Right renal pelvis (tissue), 4 donors: ENCODE measurements at places on chromosomes 11 and 22.

DNA sequence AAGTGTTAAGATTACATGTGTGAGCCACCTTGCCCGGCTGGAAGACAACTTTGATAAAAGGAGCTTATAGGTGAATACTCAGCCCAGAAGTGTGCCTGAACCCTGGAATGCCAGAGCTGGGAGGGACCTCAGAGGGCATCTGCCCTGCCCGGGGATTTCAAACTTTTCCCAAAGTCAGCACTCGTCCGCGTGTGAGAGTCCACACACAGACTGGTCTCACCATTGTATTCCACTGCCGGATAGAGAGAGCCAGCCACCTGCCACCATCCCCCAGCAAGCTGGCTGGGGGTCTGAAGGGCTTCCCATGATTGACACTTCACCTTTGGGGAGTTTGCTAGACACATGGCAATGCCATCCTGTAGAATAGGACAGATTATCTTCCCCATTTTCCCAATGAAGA lies 49.2 kb downstream of the APOL3 start:
- no peak for DNase-seq

DNA sequence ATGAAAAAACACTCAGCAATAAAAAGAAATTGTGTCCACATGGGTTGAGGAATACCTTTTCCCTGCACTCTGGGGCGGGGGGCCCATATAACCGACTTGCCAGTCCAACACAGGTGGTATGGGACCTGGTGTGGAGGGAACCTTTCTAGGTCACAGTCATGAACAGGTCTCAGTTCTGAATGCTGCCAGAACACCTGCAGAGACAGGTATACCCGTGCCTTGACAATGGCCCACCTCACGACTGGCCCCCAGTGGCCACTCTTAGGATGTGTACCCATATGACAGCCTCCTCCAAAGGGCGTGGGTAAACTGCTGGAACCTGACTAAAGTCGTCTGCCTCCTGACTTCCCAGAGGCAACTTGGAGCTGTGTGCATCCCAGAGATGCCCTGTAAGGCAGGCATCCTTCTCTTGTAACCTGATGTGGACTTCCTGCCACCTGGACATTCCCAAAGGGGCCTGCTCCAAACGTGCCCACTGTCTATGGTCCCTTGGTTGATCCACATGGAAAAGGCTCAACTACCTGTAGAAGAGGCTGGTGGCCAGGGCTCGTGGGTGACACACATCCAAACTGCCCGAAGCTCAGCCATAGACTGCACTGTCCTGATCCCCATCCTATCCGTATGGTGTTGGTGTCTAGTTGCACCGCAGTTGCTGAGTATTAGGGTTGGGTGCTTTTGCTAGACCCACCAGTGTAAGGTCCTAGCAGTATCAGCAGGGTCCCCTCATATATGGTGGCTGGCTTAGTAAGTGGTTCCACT lies 859.3 kb downstream of the BRD1 start:
- no peak for DNase-seq

GRCh38 chr11:96329419-96329818 lies 13.6 kb downstream of the MAML2 start:
- DNase-seq = no peak

DNA sequence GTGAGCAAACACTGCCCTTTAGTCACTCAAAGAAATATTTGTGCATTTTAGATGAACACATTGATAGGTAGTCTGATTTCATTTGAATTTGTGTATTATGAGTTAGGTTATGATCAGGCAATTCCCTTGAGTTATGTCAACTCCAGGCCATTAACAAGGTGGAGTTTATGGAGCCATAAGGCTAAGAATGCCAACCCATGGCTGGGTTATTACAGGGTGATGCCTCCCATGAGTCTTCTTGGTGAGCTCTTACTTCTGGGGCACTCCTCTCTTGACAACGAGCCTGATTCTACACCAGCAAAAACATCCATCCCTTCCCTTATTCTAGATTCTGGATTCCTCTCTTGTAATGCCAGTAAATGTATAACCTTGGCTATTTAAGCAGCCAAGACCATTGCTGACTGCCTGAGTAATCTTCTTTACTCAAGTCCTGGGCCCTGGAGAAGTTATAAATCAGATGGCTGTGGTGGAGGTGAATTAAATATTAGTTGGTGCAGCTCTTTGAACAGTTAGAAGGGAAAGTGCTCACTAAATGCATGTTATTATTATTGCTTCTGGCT lies 645.7 kb upstream of the TENM4 start:
- no peak for DNase-seq

DNA sequence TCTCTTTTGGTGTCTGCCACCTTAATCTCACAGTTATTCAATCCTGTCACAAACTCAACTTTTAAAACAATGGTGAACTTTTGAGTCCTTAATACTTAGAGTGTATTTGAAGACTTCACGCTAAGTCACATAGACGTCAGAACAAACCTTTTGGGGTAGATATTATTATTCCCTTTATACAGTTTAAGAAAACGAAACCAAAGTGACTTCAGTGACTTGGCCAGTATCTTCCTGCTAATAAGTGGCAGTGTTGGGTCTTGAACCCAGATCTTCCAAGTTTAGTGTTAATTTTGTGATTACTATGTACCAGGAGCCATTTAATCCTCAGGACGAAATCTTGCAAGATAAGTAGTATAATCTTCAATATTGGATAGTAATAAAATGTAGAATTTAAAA lies 691 bp downstream of the CEP295 start:
- no peak for DNase-seq

- DNase-seq = no peak
Observed at GRCh38 chr11:68436985-68437926, 23.3 kb upstream of the PPP6R3 start.

- DNase-seq = no peak
Observed at GRCh38 chr22:42280836-42281235, 10.4 kb upstream of the TCF20 start.

GRCh38 chr11:133078591-133079404 lies 453.5 kb downstream of the OPCML start:
- no peak for DNase-seq

DNA sequence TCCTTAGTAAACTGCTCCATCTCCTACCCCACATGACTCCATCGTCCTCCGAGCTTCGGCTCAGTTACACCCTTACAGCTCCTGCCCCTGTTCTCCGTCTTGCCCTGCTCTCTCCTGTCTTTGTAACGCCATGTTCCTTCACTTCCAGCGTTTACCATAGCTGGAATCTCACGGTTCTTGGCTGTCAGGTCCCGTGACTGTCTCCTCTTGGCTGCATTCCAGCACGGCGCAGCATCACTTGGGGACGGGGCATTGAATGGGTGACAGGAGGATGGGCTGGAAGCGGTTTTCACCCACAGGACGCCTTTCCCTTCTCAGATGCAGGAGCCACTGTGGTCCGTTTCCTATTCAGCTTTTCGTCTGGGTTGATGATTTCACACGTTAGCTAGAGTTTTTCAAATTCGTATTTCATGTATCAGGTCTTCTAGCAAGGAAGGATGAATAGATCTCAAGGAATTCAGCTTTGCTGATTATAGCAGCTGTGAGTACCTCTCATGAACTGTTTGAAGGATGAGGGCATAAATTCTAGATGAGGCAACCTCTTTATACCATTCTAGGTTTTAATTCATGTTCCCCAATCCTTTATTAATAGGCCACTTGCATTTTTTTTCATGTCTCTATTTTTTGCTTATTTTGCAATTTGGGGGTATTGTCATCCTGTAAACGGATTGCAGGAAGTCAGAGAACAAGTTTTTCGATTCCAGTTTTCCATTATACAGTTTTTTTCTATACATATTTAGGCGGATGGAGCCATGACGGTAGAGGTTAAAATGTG lies 29.1 kb downstream of the ZBED4 start:
- no peak for DNase-seq

DNA sequence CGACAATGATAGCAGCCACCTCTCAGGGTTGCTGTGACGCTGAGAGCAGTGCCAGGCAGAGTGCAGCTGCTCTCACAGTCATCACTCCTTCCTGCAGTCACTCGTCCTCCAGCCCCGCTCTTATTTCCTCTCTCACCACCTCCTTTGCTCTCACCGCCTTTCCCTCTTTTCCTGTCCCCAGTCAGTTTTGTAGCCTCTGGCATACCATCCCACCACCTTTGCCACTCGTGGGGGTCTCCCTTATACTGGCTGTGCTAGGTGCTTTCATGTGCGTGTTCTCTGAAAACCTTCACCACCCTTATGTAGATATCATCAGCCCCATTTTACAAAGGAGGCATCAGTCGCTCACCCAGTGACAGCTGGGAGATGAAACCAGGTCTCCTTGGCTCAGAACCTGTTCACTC lies 19.3 kb upstream of the ST3GAL4 start:
- no peak for DNase-seq
